ENCODE measurements at places on chromosomes 3 and 15.

GRCh38 chr3:13417166-13417947 lies 2.8 kb downstream of the NUP210 start:
- no peak for DNase-seq

- no peak for DNase-seq
Observed at GRCh38 chr15:57297163-57297593, 79.1 kb upstream of the CGNL1 start.

DNA sequence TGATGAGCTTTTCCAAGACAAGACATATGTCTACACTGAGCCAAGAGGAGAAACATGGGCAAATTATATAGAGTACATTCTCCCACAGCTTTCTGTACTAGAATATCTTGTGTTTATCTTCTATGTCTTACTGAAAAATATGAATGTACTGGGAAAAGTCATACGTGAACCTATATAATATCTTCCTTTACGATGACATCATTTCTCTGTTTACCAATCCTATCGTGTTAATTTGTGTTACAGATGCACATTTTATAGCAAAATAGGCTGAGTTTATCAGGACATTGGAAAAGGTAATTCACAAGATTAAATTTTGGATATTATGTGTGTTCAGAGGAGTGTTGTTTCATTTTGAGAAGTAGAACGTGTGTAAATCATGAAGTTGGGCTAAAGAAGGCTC lies 452.5 kb upstream of the THRB start:
- DNase-seq = no peak

GRCh38 chr3:167718582-167718981 lies 16.1 kb downstream of the PDCD10 start:
- DNase-seq = no peak

DNA sequence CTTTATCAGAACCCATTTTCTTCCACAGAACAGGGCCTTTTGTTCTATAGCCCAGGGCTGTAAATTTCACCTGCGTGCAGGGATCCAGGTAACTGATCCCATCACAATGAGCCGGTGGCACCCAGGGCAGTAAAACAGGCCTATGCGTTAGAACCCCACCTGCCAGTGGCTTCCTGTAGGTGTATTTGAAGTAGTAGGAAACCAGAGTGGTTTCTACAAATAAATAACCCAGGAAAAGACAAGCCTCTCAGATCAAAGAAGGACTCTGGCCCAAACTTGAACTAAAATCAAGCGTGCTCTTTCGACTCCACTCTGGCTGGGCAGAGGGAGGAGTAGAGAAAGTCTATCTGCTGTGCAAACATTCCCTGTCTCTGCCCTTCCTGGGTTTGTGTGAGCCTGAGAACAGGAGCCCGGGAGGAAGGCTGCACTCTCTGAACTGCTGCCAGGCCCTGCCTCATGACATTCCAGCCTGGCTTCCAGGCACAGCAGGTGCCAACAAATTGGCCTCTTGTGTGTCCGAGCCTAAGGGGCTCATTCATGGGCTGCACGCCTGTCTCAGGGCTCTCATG lies 77.7 kb downstream of the CEMIP start:
- DNase-seq = no peak

DNA sequence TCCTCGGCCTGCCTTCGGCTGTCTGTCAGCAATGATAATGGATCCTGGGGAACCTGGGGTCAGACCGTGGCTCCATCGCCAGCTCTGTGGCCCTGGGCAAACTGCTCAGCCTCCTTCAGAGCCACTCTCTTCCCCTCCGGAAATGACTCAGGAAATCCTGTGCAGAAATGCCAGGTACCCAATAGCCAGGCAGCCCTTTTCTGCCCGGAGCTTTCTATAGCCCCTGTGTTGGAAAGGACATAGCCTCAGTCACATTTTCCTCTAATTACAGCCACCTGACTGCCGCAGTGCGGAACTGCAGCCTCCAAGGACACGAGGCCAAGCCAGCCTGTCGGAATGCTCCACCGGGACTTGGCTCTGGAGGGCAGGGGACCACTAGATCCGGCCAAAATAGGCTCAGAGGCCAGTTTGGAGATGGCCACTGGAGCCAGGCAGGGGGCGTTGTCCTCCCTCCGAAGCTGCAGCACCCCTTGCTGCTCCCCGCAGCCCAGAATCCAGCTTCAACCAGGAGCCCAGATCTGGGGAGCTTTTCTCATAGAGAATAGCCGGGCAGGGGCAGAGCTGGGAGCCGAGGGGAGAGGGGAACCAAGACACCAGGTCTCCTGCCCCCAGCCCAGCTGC lies 11.6 kb upstream of the ZXDC start:
- DNase-seq = no peak

GRCh38 chr3:37673401-37673800 lies 188.3 kb upstream of the CTDSPL start:
- no peak for DNase-seq

GRCh38 chr15:78389322-78389721 lies 48.7 kb upstream of the IREB2 start:
- no peak for DNase-seq

GRCh38 chr3:58629629-58630028 lies 36.9 kb downstream of the FAM3D start:
- DNase-seq = no peak

- DNase-seq = no peak
Observed at GRCh38 chr3:107218864-107219269, 158.4 kb upstream of the CCDC54 start.

DNA sequence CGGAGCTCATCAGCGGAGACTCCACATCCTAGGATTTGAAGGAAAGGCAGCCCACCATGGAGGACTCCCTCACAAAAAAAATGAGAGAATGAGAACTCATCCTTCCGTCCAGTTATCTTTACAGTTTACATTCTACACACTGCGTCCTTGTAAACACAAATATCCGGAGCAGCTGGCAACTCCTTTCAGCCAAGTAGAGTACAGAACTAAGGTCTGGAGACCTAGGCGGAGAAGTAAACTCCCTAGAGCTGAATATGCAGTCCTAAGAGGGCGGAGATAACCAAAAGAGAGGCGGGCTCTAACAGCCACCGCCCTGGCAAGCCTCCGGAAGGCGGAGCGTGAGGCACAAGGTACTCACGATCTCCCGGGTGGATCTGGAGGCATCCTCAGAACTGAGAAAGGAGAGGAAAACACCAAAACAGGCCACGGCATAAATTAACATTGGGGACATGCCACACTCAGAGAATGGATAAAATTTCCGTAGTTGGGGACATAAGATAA lies 924 bp upstream of the SIN3A start:
- peak; percentile 66 for DNase-seq

DNA sequence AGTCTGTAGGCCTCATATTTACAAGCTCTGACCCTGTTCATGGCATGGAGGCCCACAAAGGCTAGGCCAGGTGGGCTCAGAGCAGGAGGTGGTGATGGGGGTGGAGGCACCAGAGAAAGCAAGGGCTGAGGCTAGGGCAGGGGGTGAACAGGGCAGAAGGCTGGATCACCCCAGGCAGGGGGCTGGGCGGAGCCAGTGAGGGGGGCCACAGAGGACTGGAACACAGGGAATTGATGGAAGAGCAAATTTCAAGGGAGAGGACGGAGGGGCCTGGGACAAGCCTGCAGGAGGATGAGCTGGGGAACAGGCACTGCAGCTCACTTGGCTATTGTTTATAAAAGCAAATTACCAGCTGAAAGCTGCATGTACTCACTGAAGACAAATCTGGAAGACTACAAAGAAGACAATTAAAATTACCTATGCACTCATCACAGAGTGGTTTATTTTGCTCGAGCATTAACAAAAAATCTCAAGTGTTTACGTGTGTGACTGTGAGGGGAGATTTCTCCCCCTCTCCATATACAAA lies 11.0 kb downstream of the TNFAIP8L3 start:
- DNase-seq = no peak

GRCh38 chr3:72489901-72490300 lies 358.3 kb downstream of the SHQ1 start:
- DNase-seq = no peak

DNA sequence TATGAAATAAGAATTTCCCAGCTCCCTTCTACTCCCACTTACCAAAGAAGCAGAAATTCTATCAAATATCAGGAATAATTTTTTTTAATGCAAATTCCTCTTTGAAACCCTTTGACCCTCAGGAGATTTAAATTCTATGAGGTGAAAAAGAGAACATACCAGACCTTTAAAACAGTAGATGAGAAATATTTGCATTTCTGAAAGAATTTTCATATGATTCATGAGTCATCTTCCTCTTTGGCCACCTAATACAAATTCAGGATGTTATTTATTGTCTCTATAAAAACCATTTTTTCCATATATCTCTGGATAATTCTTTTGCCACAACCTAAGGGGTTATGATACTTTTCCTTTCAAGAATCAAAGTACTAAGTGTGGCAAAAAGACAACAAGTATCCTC lies 67.3 kb upstream of the ST3GAL6 start:
- no peak for DNase-seq

GRCh38 chr3:102105193-102105592 lies 255.9 kb downstream of the NFKBIZ start:
- DNase-seq = no peak

GRCh38 chr15:96053031-96053780 lies 277.3 kb upstream of the NR2F2 start:
- DNase-seq = no peak

DNA sequence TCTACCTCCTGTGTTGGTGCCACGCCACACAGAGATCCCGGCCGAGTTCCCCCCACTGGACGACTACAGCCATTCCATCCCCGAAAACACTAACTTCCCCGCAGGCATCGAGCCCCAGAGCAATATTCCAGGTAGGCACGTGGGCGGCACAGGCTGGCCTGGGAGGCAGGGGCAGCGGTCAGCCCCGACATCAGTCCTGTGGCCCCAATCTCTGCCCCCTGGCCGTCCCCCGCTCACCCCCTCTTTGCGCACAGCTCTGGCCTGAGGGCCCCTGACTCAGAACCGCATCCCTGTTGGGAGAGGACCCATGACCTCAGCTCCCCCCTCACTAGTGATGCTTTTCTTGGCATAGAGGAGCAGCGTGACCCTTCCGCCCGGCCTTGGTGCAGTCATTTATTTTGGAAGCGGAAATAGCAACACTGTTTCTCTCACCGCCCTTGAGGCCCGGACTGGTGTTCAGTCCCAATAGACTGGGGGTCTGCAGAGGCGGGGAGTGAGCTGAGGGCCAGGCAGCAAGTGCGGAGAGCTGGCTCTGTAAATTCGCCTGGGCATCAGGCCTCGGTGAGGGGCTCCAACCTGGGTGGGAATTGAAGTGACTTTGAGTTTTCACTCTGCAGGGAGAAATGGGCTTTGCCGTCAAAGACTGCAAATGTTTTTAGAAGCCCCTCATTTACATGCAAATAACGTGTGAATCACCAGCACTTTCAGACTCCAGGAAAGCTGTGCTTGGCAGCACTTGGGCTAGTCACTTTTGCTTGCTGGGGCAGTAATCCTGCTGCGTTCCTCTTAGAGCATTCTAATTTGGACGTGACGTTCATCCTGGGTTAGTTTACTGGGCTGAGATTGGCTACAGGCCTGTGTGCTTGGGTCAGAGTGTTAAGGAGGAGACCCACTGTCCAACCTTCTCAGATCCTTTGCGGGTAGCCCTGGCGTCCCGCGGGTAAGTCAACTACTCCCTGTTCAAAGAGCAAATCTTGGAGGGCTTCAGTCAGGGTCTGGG lies 88.9 kb downstream of the AAGAB start:
- DNase-seq = no peak

DNA sequence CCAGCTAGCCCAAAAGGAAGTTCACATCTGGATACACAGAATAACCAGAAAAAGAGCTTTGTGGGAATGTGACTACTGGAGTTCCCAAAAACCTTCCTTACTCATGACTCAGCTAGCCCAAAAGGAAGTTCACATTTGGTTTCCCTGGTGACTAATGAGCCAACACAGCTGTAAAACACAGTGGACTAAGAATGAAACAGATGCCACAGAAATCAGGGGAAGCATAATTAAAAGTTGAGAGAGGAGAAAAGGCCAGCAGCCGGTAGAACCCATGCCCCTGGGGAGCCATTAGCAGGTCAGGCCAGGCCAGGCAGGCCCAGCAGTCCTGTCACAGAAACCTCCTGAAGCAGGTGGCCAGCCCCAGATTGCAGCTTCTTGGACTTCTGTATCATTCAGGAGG lies 130.3 kb downstream of the GHSR start:
- DNase-seq = no peak

DNA sequence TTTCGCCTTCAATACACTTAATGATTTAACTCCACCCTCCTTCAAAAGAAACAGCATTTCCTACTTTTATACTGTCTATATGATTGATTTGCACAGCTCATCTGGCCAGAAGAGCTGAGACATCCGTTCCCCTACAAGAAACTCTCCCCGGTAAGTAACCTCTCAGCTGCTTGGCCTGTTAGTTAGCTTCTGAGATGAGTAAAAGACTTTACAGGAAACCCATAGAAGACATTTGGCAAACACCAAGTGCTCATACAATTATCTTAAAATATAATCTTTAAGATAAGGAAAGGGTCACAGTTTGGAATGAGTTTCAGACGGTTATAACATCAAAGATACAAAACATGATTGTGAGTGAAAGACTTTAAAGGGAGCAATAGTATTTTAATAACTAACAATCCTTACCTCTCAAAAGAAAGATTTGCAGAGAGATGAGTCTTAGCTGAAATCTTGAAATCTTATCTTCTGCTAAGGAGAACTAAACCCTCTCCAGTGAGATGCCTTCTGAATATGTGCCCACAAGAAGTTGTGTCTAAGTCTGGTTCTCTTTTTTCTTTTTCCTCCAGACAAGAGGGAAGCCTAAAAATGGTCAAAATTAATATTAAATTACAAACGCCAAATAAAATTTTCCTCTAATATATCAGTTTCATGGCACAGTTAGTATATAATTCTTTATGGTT lies at the start of gene CCR5:
TSS of gene CCR5 (plus strand) at position 108 of the 680 bp plus-strand sequence. CDS start 1,957 bp downstream, outside the sequence.
- DNase-seq = no peak

- no peak for DNase-seq
Observed at GRCh38 chr3:182500289-182500688, 293.0 kb upstream of the ATP11B start.

DNA sequence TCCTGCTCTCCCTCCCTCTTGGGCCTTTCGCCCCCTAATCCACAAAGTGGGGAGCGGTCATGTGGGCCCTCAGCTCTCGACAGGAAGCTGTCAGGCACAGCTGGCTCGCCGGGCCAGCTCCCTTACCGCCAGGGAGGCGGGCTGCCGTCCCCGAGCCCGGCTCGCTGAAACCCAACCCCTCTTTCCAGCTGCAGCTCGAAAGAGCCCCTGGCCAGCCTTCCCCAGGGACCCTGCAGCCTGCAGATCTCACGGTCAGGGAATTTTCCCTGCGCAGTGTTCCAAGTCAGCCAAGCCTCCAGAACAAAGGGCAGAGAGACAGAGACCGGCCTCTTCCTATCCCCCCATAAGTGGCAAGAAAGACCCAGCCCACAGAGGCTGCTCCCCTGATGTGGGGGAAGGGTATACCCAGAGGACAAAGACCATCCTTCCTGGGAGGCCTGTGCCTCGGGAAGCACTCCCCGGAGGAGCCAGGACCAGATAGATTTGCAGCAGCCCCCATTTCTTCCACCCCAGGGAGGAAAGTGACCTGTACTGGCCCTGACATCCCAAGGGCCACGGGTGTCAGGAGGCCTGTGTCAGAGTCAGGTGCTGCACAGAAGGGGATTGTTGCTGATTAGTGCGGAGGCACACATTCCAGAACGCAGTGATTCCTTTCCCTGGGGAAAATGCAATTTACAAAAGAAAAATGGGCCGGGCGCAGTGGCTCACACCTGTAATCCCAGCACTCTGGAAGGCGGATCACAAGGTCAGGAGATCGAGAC lies 32.6 kb downstream of the MAGEF1 start:
- no peak for DNase-seq

GRCh38 chr3:112097378-112097777 lies 11.2 kb downstream of the C3orf52 start:
- no peak for DNase-seq
